Vagina (tissue), 2 donors: ENCODE measurements at places on chromosomes 13 and 19. TPM values are rescaled to one million over a fixed set of nuclear protein-coding genes. Genes with fewer than 3 reads are reported as not detected.

The KLK3 gene
- not detected for total RNA-seq

The PSG1 gene
- not detected for total RNA-seq

- DNase-seq: no peak
Observed at GRCh38 chr13:72505376-72505775, 222.1 kb downstream of the MZT1 start.

GRCh38 chr19:5128936-5129389 lies 160.1 kb downstream of the KDM4B start:
- no peak for DNase-seq

DNA sequence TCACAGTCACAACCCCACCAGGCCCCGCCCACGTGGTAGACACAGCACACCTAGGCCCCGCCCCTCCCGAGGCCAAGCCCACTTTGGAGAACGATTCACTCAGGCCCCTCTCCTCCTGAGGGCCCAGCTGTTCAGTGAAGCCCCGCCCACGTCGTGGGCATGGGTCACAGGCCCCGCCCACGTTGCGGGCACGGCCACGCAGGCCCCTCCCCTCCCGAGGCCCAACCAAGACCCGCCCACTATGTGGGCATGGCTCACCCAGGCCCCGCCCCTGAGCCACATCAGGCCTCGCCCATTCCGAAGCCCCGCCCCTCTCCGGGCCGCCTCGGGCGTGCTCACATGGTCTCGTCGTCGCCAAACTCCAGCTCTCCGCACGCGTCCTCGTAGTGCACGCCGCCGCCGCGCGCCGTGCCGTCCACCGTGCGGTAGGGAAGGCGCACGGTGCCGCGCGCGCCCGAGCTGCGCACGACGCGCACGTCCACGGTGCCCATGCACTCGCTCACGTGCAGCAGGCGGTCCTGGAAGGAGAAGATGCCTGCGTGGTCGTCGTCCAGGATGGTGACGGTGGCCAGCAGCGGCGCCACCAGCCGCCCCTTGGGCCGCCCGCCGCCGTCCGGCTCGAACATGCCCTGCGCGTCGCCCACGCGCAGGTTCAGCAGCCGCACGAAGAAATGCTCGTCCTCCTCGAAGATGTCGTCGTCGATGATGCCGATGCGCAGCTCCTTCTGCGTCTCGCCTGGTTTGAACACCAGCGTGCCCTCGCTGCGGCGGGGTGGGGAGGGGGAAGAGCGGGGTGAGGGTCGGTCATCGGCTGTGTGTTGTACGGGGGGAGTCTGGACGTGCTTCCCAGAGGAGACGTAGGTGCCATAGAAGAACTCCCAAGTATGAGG lies 24.0 kb downstream of the SLC8A2 start:
- no peak for DNase-seq

GRCh38 chr19:33872445-33873320 lies 76.0 kb downstream of the KCTD15 start:
- DNase-seq: no peak
